Activated naive CD4-positive, alpha-beta T cell treated with anti-CD3 and anti-CD28 coated beads, Interleukin-2, amount 50 U/mL, for 72 hours (primary cell): ENCODE measurements at places on chromosomes 3 and 15.

GRCh38 chr15:31758126-31758525 is 272.2 kb upstream of the CHRNA7 start:
- DNase-seq, result no peak

GRCh38 chr3:105862217-105862616 is 6.6 kb downstream of the CBLB start:
- no peak for DNase-seq

DNA sequence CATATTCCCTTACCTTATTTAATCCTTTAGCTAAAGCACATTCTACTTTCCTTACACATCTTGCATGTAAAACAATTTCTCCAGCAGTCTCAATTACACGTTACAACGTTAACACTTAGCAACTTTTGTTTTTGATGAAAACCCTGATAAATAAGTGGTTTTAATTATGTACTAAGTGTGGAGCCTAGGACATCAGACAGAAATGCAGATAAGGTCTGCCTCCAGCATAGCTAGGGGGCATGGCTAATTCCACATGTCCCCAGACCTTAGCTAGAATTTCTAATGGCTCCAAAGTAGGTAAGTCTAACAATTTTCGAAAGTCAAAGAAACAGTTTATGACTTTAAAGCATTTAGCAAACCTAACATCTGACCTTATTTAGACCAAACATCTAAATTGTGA is 77.4 kb upstream of the TERB2 start:
- no peak for DNase-seq

DNA sequence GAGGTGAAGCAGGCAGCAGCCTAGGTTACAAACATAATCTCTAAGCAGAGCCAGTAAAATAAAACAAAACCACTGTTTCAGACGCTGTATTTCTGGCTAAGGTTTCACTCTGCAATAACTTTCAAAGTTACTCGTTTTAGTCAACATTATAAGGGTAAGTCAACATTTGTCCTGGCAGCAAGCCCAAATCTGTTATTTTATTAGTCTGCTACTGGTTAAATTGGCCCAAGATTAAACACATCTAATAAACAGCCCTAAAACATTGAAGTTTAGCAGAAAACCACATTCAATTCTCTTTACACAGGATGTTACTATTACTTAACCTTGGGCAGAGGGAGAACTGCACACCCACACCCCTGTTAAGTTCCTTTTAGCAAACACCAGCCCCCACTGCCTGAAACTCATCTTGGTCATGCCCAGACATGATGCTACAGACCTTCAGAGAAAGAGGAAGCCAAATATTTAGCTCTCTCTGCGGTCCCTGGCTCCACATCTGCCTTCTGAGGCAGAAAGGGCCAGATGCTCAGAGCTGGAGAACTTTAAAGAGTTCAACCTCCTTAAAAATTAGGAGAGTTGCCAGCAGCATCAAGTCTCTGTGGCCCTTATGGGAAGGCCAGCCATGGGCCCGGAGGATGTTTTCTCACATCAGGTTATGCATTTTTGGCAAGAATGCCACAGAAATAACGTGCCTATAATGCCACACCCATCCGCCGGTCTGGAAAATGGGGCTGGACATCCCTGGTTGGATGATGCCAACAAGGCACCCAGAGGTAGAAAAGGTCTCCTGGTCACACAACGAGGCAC is 17.9 kb downstream of the ARHGEF3 start:
- peak; percentile 74 for DNase-seq

DNA sequence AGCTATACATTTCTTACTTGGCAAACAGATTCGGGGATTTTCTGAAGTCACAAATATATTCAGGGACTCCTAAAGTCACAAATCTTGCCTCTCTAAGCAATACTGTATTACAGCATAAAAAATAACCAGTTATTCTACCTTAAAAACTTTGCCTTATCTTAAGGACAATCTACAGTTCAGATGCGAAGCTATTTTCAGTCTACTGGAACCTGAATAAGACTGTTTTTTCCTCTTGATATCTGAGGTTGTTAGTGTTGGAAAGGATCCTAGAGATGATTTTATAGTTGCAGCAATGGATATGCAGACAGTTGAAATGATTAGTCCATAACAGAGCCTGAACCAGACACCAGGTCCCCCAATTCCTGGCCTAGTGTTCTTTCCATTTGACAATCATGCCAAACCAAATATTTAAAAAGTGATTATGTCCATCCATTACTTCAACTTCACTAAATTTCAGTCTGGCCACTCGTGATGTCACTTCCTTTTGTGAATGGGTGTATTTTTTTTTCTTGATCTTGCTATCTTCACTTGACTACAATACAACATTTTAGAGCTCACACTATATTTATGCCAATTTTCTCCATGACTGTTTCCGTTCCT is 1.8 kb downstream of the HDGFL3 start:
- DNase-seq, result no peak

GRCh38 chr3:190721330-190721729 is 141.2 kb downstream of the GMNC start:
- no peak for DNase-seq

- no peak for DNase-seq
These were observed 21.5 kb downstream of the PDHB start for GRCh38 chr3:58411851-58412830.

GRCh38 chr3:45413172-45413765 is 24.9 kb downstream of the LARS2 start:
- DNase-seq, result no peak

GRCh38 chr15:49248291-49248690 is 78.2 kb downstream of the GALK2 start:
- no peak for DNase-seq

- DNase-seq, result no peak
These were observed 38.6 kb downstream of the MAGEF1 start for GRCh38 chr3:184672977-184673870.

- no peak for DNase-seq
These were observed 240.8 kb downstream of the NFKBIZ start for GRCh38 chr3:102089904-102090720.

GRCh38 chr3:55180936-55181535 is 253.2 kb upstream of the LRTM1 start:
- DNase-seq, result no peak

DNA sequence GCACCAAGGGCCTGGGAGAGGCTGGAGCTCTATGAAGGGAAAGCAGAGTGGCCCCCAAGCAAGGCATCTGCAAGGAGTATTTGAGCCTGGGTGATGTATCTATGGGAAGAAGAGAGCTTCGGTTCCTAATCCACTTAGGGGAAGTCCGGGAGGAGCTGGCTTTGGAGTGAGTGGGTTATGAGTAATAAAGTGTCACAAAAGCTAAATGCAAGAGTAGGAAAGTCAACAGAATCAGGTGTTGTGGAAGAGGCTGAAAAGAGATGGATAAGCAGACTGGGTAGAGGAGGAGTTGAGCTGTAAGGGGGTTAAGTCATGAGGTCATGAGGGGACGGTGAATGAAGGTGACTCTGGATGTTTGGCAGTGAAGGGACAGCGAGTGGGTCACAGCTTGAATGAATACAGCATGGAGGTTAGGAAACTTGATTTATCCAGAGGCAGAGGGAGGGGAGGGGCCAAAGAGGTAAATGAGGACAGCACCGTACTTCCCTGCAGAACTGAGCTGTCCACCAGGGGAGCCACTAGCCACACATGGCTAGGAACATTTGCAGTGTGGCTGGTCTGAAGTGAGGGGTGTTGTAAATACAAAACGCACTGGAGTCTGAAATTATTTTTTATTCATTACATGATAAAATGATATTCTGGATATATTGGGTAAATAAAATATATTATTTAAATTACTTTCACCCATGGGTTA is 83.3 kb downstream of the ADCY5 start:
- no peak for DNase-seq

DNA sequence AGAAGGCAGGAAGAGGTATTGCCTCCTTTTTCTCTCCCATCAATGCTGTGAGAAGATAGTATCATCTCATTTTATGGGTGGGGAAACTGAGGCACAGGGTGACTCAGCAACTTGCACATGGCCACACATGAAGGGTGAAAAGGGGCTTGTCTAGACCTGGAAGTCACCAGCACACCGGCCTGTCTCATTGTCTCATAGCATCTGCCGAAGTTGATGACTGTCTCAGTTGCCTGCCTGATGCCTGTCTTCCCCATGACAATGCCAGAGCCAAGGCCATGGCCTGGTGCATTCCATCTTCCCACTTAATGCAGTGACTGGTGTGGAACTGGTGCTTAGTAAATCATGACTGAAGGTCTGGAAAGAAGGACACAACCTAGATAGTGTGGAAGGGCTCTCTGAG is 27.9 kb upstream of the PRR23E start:
- peak; percentile 23 for DNase-seq

DNA sequence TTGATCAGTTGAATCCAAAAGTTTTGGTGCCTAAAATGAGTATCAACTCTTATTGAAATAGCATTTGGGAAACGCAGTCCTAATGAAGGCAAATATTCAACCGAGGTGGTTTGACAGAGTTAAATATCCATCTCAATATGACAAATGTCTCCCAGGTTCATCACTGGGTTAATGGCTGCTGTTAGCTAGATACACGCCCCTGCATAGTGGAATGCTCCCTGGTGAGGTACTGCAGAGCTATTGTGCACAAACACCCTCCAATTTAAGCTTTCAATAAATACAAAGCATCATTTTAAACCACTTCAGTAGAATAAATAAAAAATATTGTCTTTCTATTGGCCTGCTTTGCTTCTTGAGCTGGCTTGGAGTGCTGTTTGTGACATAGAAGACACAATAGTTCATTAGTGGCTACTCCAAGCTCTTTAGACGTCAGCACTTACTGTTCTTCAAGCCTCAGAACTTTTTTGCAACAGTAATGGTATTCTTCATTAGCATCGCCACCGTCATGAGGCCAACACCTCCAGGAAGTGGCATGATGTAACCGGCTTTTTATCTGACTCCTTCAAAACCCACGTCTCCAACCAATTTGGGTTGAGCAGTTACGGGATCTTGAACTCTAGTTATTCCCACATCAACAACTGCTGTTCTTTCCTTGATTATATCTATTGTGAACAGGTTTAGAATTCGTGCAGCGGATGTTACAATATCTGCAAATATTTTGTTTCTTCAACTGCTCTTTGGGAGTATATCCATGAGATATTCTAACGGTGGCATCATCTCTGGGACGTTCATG is 1159.6 kb upstream of the EPHA6 start:
- no peak for DNase-seq

GRCh38 chr3:132283916-132284405 is 33.2 kb upstream of the ACP3 start:
- no peak for DNase-seq

DNA sequence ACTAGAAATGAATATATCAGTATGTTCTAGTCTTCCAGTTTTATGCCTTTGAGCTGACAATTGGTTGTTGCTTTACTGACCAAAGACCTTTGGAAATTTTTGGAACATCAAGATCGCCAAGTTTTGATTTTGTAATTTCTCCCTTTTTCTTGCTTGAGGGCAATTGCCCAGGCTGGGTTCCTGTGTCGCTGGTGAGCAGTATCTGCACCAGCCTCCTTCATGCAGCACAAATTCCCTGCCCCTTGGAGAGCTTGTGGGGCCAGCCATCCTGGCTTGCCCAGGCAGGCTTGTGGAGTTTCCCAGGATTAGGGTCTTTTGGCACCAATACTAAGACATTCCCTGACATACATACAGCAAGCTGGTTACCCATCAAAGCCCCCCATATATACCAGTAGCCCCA is 37.9 kb upstream of the HACD2 start:
- no peak for DNase-seq

DNA sequence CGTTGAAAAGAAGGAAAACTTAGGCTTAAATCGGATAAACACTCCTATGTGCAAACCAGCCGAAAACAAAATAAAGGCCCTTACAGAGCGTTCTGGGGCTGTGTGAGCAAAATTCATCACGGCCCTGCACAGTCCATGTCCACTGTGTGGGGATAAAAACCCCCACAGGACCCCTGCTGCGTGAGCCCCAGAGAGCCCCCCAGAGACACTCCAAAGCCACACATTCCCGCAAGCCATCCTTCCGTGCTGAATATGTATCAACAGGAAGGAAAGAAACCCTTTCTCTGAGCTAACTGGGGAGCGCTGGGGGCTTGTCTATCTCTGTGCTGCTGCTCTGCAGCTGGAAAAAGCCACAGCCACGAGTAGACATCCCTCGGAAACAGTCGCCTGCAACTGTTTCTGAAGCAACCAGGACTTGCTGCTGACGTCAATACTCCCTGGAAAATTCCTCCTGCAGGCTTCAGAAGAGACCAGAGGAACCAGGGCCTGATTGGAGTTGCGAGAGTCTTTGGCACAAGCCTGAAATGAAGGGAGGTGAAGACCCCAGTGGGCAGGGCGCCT is 72.7 kb downstream of the NUP210 start:
- DNase-seq, result no peak

- no peak for DNase-seq
These were observed 121.9 kb upstream of the DPH6 start for GRCh38 chr15:35667908-35668307.

DNA sequence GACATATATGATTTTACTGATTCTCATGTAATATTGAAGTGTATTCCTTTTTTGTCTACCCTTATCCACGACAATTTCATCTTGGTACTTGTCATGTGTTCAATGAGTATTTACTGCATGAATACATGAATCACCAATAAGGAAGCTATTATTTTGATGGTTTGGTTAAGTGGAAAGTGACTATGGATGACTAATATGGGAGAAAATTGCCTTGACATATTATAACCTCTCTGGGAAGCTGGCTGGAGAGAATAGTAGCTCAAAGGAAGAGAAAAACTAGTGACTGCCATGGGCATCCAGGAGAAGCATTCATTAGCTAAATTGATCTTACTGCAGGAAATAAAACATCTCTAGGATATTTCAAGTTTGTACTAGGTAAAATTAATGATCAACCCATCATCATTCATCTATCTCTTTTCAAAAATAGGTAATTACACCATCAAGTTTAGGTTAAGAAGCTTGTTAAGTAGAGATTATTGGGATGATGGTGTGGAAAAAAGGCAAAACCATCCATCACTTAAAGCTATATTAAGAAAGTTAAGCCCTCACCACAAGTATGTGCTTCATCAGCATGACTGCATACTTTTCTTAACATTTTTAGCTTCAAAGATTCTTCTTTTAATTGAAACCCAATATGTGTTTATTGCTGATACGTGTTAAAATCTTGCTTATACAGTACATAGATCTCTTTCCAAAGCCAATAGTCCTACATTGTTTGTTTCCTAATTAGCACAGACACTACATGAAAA is 455.2 kb upstream of the ARPP21 start:
- DNase-seq, result no peak

GRCh38 chr3:125643172-125643571 is 47.9 kb upstream of the OSBPL11 start:
- no peak for DNase-seq

- DNase-seq, result no peak
These were observed 8.4 kb upstream of the PLA1A start for GRCh38 chr3:119589102-119589773.

- DNase-seq, result no peak
These were observed 595 bp upstream of the APBA2 start for GRCh38 chr15:28885128-28885629.

DNA sequence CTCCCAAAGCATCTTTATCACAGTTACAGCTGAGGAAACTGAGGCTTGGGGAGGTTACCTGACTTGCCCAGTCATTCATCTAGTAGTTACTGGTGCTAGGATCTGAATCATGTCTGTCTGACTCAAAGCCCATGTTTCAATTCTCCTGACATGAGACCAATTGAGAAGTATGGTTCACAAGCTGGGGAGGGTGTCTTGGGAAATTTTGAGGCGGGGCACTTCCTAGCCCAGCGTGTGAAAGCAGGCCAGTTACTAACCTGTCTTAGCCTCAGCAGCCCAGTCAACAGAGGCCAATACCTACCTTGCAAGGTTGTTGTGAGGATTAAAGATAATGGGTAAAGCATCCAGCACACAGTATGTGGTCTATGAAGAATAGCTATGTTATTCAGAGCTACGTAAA is 37.0 kb downstream of the CLDN18 start:
- DNase-seq, result no peak
